ENCODE measurements at places on chromosomes 16 and 17.

DNA sequence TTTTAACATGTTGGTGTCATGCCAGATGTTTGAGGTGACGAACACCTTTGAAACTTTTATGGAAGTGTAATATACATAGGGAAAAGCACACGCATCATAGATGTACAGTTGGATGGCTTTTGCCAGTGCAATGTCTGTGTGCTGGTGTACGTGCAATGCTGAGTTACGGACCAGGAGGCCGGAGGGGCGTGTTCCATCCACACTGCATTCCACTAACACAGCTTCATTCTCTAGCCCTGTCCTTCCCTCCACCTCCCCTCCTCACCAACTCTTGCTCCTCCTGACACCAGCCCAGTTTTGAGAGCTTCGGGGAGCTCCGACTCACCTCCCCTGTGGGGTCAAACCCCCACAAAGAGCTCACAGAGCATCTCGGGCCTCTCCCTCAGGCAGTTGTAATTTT is 358.8 kb downstream of the C16orf95 start:
- no peak for DNase-seq

DNA sequence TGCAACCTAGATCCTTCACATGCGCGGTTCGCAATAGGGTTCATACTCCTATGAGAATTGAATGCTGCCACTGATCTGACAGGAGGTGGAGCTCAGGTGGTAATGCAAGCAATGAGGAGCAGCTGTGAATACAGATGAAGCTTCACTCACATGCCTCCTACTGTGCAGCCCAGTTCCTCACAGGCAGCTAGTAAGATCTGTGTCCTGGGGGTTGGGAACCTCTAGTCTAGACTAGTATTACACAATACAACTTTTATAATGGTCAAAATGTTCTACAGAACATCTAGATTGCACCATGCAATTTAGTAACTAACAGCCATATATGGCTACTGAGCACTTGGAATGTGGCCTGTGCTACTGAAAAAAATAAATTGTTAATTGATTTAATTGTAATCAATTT is 26.7 kb downstream of the ABCA5 start:
- DNase-seq: no peak

DNA sequence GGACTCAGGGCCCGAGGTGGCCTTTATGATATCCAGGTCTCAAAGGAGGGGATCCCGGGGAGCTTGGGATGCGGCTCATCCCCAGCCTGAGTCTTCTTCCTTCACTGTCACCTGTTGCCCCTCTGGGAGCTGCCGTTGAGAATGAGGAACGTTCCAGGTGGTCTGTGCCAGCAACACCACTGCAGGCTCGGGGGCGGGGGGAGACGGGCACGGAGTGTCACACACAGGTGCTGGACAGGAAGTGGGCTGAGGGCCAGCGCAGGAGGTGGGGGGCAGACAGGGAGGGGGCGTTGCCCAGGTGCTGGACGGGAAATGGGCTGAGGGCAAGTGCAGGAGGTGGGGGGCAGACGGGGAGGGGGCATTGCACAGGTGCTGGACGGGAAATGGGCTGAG is 28.2 kb downstream of the METRNL start:
- no peak for DNase-seq

DNA sequence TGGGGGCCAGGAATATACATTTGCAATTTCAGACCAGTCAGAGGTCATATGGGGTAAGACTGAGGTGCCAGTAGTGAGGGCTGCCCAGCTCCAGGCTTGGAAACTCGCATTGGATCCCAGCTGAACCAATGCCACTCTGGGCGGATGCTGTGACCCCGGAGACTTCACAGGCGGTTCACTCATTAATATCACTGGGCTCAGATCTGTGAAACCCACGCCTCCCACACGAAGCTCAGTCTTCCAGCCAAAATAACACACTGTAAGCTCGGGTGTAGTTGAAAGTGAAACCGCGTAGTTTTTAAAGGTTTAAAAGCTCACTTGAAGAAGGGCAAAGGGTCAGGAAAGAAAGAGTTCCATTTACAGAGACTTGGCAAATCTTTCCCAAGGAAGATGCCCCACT is 254.8 kb downstream of the FOXL1 start:
- no peak for DNase-seq

All from stimulated activated CD8-positive, alpha-beta memory T cell treated with anti-CD3 and anti-CD28 coated beads, Interleukin-12 subunit alpha, Interleukin-12 subunit beta, amount 100 ng/mL, for 1 hour (primary cell).